ENCODE measurements at places on chromosomes 16 and 17.

DNA sequence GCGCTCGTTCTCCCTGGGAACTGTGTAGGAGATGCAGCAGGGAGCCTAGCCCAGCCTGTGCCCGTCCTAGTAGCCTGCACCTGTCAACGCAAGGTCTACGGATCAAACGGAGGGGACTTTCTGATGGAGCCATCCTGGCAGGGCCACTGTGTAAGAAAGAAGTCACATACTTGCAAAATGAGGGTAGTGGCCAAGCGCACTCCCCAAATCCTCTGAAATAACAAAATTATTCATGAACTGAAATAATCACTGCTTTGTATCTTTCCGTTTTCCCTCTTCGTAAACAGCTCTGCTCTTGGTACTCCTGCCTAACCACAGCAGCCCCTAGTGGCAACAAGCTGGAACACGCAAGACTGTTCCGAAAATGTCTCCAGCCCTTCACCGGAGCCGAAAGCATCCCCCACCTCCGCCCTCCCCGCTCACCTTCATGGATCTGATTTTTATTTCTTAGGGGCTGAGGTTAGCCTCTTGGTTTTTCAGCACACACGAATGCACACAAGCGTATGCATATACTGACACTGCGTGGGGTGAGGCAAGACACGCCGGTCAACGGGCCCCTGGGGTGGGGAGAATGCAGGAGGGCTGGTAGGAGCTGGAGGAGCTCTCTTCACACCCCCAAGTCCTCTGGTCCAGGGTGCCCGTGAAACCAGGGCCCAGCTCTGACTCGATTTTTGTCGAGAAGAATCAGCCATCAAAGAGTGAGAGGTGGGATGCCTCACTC lies 100.8 kb downstream of the ABCC12 start:
- no peak for DNase-seq

DNA sequence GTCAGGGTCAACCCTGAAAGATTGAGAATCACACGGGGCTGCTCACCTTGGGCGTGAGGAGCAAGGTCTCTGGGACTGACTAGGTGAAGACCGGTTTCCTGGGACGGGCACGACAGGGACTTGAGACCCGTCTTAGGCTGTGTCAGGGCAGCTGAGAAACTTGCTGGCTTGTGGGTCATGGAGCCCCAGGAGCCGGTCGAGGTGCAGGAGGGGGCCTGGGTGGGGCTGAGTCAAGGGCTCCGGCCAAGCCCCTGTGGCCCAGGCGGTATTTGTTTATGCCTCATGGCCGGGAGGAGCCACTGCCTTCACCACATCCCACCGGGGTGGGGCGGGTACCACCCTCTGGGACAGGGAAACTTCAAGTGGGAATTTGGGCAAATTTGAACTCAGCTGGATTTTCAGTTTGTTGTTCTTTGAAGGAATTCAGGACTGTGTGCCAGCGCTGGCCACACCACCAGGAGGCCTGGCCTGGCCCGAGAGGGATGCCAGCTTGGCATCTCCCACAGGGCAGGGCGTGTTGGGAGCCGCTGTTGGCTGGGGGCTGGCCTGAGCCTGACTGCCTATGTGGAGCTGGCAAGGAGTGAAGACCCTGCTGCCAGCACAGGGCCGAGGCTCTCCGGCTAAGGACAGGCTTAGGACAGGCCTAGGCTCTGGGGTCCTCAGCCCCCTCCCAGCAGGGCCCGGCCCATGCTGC lies 116.1 kb downstream of the METRNL start:
- no peak for DNase-seq

GRCh38 chr17:12727076-12727760 lies 61.5 kb downstream of the MYOCD start:
- no peak for DNase-seq

DNA sequence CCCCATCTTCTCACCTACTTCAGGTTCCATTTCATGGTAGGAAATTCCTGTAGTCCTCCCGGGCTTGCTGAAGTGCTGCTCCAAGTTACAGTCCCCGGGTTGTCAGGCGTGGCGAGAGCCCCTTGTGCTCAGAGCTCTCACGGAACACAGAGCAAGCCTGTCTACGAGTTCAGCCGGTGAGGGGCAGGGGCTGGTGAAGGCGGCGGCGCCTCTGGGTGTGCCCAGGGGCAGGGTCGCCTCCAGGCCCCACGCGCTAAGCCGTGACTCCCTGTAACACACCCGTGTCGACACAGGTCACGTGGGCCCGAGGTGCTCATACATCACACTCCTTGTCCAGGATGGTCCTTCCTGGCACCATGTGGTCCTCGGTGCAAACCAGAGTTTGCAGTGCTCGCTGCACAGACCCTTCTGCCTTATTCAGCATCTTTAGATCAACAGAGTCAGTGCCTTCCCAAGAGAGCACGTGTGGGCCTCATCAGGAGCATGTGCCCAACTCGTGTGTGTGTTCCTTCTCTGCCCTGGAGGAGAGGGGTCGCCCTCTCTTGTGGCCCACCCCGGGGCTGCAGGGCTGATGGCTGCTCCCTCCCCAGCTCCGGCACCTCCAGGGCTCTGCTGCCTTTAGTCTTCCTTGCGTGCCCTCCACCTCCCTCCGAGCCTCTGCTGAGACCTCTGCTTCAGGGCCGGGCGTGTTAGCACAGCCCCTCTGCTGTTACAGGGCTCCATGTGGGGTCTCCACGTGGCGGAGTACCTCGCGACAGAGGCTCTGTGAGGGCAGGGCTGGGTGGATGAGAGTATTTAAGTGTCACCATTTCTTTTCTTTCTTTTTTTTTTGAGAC lies 51.2 kb downstream of the WDR45B start:
- no peak for DNase-seq

DNA sequence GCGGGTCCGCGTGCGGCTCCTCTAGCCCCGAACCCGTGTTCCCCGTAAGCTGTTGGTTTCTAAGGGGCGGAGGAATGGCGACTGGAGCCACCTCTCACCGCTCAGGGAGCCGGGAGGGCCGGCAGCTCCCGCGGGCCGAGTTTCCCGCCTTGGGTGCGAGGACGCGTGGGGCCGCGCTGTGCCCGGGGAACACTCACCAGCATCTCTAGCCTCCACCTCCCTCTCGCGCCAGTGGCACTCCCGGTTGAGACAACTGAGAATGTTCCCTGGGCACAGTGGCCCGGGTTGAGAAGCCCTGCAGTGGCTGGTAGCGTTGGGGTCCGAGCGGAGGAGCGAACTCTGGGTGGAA lies 560 bp downstream of the TELO2 start:
- no peak for DNase-seq

DNA sequence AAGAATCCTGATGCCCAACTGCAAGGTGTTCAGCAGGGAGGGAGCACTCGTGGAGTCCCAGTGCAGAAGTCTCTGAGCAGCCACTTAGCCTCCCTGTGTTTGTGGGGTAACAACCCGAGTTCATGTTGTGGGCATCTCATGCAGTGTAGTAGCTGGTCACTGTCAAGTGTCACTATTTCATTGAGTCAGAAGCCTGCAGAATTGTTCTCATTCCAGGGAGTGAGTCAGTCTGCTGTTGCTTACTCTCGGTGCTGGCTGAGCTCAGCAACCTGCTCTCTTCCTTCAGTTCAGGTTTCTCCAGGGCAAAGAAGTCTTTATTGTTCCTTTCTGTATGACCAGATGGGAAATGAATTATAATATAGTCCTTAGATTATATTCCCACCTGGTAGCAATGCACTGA lies 24.1 kb downstream of the HMOX2 start:
- DNase-seq: no peak

GRCh38 chr16:48628359-48628985 lies 18.5 kb upstream of the N4BP1 start:
- DNase-seq: no peak

DNA sequence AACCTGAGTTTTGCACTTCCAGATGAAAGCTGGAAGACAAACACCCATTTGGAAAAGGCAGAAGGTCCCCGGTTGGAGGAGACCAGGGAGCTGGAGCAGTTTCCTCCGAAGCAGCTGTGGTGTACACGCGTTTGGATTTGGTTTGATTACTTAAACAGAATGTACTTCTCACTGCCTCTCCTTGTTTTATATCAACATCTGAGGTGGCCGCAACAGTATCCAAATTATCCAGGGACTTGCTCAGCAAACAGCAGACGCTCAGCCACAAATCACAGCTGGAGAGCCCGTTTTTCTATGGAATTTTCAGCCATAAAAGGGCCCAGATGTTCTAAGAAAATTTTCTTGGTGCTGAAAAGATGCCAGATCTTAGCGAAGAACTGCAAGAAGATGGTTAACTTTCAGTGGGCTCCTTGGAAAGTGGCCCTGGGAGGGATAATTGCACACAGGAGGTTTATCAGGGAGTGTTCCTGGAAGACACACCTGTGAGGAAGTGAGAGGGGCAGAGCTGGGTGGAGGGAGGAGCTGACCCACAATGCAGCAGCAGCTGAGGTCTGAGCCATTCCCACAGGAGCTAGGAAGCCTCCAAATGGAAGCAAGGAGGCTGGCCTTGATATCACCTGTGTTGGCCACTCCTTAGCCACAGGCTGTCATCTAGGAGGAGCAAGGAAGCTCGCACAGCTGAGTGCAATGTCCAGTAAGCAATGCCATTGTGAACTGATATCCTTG lies 28.9 kb upstream of the CDH5 start:
- no peak for DNase-seq

DNA sequence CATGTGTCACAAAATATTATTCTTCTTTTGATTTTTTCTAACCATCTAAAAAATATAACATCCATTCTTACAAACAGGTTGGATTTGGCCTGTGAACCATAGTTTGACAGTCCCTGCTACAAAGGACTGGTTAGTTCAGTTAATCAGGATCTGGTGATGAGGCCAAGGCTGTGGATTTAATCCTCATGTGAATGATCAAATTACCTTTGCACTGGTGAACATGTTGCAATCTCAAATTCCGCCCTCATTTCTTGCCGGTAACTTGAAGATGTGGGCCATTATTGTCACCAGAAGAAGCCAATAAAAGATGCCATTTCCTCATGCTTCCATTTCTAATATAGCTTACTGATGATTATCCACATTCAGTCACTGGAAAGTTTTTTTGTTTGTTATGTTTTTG lies 35.3 kb upstream of the YPEL2 start:
- no peak for DNase-seq

- no peak for DNase-seq
Observed at GRCh38 chr17:6047966-6048365, 22.2 kb upstream of the WSCD1 start.

DNA sequence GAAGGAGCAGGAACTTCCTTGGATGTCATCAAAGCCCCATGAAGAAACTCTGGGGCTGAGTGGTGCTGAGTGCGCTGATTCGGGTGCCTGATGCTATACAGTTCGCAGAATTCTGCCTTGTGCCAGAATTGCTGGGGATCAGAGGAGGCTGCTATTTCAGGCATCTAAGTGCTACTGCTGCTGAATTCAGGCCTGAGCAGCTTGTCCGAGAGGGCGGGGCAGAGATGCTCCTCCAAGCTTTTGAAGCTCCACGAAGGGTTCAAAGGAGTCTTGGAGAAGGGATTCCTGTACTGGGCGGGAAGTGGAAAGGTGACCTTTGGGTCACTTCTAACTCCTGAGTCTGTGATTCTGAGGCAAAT lies 227.8 kb downstream of the CCDC182 start:
- DNase-seq: no peak

DNA sequence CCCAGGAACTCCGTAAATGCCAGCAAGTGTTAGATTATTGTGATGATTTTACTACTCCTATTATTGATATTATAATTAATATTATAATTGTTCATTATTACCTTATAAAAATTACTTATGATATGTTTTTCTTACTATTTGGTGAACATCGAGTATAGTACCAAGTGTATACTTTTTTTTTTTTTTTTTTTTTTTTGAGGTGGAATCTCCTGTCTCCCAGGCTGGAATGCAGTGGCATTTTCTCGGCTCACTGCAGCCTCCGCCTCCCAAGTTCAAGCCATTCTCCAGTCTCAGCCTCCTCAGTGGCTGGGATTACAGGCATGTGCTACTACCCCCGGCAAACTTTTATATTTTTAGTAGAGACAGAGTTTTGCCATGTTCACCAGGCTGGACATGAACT lies 347.0 kb downstream of the WWOX start:
- no peak for DNase-seq

DNA sequence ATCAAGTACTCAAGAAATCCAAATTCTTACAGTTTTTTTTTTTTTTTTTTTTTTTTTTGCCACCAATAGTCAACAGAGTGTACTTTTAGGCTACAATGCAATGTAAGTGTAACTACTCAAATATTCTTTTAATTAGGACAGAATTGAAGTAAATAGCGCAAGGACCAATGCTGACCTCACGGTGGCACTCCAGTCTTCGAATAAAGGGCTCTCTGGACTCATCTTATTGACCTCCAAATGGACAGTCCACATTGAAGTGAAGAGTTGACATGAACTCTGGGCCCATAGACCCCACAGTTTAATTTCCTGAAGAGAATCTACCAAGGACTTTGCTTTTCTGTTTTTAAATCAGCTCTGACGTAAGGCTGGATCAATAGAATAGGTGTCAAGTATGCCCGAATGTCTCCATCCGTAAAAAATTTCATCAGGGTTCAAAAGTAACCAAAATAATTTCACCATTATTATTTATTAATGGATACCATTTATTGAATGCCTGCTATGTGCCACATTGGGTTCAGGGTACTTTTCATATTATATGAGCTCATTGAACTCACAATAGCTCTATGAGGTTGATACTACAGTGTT lies 7.3 kb upstream of the DDX52 start:
- DNase-seq: no peak

- DNase-seq: no peak
Observed at GRCh38 chr17:310111-311010, 42.2 kb downstream of the RPH3AL start.

GRCh38 chr17:80082403-80083135 lies 18.8 kb upstream of the GAA start:
- DNase-seq: peak; percentile 44

DNA sequence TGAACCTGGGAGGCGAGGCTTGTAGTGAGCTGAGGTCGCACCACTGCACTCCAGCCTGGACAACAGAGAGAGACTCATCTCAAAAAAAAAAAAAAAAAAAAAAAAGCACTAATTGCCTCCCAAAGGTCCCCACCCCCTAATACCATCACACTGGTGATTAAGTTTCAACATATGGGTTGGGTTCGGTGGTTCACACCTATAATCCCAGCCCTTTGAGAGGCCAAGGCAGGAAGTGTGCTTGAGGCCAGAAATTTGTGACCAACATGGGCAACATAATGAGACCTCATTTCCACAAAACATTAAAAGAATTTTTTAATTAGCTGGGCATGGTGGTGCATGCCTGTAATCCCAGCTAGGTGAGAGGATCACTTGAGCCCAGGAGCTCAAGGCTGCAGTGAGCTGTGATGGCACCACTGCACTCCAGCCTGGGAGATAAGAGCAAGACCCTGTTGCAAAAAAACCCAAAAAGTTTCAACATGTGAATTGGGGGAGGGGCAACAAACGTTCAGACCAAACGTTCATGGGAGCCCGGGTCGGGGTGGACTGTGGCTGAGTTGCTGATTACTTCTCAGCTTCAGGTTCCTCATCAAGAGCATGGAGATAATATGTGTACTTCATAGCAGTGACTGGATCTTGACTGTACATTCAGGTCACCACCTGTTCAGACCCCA lies 62.1 kb upstream of the NOL11 start:
- DNase-seq: no peak

- peak; percentile 72 for DNase-seq
Observed at GRCh38 chr17:78132084-78132676, 1.6 kb downstream of the TMC8 start.

DNA sequence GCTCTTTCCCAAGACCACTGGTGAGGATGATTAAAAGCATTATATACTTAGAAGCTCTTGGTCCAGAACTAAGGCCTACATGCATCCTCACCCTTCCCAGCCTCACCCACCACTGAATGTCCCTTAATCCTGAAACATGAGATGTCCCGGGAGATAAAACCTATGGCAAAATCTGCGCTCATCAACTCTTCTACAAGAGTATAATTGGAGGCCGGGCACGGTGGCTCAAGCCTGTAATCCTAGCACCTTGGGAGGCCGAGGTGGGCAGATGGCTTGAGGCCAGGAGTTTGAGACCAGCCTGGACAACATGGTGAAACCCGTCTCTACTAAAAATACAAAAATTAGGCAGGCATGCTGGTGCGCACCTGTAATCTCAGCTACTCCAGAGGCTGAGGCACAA lies 13.3 kb downstream of the ACACA start:
- DNase-seq: no peak

Data from stimulated activated naive CD4-positive, alpha-beta T cell treated with Interleukin-2 at 50 U/mL for 16 hours (primary cell).